ENCODE measurements at places on chromosomes 11 and 22.
A peak's percentile ranks its signal among the peaks of the same experiment; 100 is the strongest.

- no peak for DNase-seq
Measured at GRCh38 chr22:19764636-19765476, 4.3 kb downstream of the TBX1 start.

- DNase-seq: no peak
Measured at GRCh38 chr11:87428266-87428665, 390.5 kb downstream of the TMEM135 start.

DNA sequence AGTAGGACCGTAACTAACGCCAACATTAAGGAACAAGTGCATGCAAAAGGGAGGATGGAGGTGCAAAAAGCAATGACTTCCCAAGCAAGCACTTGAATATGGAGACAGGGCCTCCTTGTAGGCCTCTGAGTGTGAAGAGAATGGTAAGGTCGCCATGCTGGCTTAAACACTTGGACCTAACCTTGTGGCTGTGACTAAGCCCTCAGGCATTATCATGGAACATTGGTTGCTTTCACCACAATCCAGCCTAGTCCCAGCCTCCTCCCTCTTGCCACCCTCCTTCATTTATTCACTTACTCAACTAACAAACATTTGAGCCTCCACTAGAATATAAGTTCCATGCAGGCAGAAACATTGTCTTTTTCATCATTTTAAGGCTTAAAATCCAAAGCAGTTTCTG lies 11.9 kb upstream of the SYTL2 start:
- DNase-seq: no peak

DNA sequence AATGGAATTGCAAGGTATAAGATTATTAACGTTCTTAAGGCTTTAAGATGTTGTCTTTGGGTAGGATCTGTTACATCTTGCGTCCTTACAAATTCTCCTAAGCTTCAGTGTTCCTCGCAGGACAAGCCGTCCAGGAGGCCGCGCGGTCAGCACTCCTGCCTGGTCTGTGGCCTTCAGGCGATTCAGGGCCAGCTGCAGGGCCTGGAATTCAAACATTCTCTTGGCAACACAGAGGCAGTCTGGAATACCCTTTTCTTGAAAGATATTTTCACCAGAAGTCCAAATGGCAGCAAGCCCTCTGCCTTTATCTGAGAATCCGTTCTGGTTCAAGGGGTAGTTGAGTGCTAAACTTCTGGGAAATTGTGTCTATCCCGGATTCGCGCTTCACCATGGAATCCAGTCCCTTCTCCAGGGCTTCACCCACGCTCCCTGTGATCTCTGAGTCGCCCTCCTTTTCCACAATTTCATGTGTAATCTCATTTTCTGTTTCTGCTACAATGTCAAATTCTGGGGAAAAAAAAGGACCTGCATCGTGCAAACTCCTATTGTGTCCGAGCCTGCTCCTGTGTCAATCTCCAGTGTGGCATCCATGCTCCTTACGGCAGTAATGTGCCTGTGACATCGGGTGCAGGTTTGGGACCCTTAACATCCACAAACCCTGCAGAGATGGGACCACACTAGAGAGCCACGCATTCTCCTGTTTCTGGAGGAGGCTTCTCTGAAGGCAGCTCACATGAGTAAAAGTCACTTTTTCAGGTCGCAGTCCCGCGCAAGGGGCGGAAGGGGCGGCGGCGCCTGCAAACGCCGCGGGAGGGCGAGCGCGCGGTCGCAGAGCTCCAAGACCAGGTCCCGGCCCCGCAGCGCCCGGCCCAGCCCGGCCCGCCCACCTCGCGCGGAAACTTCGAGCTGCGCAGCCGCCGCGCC lies 25.4 kb upstream of the SORL1 start:
- DNase-seq: peak; percentile 54

DNA sequence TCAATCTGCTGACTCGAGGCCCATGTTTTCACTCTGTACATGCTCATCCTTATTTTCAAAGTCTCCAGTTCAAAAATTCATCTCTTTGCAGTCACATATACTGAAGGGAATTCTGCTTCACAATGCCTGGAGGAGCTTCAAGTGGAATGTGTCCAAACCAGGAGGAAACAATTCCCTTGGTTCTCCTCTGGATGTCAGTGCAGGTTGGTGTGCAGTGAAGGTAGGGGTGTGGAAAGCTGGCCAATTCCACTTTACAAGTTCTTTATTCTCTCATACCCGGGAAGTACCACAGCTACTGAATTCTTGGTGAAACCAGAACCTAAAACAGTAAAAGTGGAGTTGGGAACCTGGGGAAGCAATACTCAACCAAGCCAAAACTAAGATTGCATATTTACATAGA lies 57.3 kb downstream of the BDNF start:
- DNase-seq: no peak

DNA sequence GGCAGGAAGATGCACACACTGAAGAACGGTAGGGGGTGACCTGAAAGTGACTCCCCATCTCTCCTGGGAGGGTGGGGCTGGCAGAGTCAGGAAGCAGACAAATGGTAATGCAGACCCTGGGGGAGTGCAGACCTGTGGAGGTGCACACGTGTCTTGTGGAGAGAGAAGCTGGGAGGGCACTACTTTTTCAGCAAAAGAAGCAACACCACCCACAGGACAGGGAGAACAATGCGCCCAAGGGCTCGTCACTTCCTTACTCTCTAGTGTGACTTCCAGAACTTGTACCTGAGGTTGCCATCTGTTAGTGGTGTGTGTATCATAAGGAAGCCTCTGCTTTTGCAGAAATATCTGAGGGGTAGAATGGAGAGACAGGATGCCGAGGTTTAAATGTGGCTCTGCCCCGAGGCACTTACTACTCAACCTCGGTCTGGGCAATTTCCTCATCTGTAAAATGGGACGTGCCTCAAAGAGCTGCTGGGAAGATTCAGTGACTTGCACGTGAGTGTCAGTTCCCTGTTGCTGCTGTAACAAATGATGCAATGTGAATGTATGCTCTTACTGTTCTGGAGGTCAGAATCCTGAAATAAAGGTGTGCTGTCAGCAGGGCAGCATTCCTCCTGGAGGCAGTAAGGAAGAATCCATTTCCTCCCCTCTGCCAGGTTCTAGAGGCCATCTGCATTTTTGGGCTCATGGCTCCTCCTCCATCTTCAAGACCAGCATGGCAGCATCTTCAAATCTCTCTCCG lies 323.4 kb downstream of the SHANK2 start:
- no peak for DNase-seq

DNA sequence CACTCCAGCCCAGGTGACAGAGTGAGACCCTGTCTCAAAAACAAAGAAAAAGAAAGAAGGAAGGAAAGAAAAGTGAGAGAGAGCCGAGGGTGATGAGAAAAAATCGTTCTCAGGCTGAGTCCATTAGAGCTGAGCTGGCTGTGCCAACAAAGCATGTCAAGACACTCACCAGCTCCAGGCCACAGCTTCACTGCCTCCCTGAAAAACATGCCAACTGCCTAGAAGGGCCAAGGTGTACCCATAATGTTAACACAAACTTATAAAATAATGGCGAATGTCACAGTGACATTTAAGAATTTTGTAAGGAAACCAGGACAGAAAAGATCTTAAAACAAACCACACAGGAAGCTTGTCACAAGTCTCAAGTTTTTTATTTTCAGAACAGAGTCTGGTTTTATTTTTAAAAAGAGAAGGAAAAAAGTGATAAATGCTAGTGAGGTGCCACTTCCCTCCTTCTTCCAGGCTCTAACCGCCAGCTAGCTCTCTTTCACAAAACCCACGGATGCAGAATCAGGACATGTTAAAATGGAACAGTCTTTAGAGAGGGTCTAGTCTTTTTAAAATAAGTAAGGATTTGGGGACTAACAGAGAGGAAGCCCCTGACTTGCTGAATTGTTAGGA lies 5.1 kb downstream of the TMEM121B start:
- DNase-seq: no peak

DNA sequence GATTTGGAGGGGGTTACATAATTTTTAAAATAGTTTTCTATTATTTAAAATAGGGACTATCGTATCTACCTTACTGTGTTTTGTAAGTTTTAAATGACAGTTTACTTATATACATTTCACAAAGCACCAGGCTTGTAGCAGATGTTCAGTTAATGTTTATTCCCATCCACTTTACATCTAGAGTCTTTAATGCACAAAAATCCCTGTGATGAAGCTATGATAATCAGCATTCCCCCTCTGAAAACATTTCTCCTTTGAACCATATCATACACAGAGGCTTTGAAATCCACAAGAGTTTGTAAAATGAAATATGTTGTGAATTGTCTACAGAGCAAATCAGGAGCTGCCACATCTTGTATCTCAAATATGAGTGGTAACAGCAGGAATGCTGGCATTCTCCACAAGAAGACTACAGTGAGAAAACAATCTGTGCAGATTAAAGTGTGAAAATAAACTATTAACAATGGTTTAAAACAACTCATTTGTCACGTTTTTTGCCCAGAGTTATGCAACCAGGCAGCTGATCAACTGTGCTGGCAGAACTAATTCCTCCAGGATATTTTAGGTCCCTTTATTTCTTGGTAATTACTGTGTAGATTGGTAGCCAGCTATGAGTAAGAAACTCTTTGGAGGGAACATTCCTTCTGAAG lies 699.1 kb upstream of the ARHGAP42 start:
- DNase-seq: no peak

DNA sequence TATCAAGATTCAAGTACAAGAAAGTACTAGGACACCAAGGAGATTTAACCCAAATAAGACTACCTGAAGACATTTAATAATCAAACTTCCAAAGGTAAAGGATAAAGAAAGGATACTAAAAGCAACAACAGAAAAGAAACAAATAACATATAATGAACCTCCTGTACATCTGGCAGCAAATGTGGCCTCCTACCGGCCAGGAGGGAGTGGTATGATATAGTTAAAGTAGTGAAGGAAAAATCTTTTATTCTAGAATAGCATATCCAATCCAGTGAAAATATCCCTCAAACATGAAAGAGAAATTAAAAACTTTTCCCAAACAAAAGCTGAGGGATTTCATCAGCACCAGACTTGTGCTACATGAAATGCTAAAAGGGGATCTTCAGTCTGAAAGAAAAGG lies 104.7 kb upstream of the GUCY1A2 start:
- DNase-seq: no peak

- DNase-seq: no peak
Measured at GRCh38 chr11:48020092-48020755, 39.9 kb downstream of the PTPRJ start.

DNA sequence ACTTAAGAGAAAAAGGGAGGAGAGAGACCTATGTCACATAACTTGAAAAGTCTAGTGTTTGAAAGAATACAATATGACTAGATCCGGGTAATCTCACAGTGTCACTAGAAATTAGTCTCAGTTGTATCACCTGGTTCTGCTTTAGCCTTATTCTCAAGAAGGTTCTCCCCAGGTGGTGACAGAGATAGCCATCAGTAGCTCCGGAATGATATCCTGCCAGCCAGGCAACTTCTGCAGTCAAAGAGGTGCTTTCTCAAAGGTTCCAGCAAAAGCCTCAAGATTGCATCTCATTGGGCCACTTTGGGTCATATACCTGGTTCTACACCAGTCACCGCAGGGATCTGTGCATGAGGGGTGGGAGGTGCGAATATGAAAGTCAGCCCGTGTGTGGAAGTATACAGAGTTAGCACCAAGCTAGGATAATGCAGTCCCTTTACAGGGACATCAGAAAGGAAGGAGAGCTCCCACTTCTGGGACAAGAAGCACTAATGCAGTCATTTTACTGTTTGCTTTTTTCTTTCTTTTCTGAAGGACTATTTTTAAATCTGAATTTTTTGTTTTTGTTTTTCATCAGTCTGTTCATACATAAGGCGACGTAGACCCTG lies 61.1 kb downstream of the CYB5R2 start:
- no peak for DNase-seq

- peak; percentile 47 for DNase-seq
Measured at GRCh38 chr11:13963949-13964770, 1.6 kb downstream of the SPON1 start.

DNA sequence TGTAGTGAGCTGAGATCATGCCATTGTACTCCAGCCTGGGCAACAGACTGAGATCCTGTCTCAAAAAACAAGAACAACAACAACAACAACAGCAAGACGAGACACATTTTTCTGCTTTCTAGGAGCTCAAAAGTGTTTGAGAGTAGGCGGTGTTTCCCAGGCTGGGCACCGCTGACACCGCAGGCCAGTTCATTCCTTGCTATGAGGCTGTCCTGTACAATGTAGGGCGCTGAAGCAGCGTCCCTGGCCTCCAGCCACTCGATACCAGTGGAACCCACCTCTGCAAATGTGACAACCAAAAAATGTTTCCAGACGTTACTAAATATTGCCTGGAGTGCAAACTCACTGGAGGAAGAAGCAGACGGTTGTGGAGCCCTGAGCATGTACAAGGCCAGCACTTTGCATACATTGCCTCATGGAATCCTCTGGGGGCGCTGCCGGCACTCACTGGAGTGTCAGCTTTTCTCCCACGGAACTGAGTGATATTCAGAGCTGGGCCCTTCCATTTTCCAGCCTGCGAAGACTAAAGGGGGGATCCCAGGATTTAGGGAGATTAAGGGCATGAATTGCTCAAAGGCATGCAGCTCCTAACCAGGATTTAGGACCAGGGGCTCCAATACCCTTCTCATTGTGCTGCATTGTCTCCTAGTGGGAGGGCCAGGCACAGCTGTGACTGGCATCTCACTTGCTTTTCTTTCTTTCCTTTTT lies 5.8 kb upstream of the MIEF1 start:
- peak; percentile 49 for DNase-seq

- DNase-seq: no peak
Measured at GRCh38 chr11:114129699-114130098, 70.2 kb downstream of the ZBTB16 start.

DNA sequence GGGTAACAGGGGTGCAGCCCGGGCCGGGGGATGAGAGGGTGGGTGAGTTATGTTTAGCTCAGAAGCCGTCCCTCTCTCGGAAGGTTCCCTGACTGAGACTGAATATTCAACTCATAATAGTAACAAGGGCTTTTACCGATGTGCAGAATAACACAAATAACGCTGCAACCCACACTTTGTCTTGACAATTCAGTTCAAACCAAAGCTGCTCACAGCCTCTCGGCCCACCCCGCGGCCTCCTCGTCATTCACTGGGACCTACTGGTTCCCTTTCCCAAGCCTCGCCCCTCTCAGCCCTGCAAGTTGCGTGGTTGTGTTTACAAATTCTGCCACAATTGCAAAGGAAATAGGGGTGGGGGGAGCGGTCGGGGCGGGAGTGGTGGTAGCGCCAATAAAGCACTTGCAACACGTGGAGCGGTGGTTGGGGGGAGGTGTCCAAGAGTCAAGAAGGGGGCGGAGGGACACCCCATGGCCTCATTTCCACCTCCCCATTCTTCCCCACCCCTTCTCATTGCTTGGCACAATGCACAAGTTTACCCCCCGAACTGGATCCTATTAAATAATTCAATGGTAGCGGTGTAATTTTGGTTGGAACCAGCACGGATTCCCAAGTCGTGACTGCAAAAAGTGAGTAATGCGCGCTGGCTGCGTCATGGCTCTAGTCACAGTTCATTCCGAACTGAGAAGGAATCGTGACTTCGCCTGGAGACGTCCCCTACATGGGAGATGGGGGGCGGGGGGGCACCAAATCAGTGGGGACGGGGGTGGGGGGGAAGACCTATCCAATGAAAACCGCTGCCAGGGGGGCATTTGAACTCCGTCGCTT lies 102.0 kb upstream of the HSD17B12 start:
- no peak for DNase-seq

GRCh38 chr11:47184711-47185304 lies 1.4 kb downstream of the PACSIN3 start:
- DNase-seq: peak; percentile 79

- DNase-seq: no peak
Measured at GRCh38 chr11:66546368-66546965, at the start of gene ACTN3. TSS of gene ACTN3 (plus strand) at chr11:66546903. CDS start at chr11:66546938, 35 bp downstream.

GRCh38 chr11:68924073-68924925 lies 20.6 kb downstream of the IGHMBP2 start:
- DNase-seq: no peak

- DNase-seq: peak; percentile 84
Measured at GRCh38 chr22:39434243-39434653, 22.6 kb upstream of the MGAT3 start.
